Stimulated activated CD4-positive, alpha-beta T cell treated with anti-CD3 and anti-CD28 coated beads, Interleukin-4, amount 100 ng/mL, for 1 hour (primary cell): ENCODE measurements at places on chromosomes 11 and 22.

DNA sequence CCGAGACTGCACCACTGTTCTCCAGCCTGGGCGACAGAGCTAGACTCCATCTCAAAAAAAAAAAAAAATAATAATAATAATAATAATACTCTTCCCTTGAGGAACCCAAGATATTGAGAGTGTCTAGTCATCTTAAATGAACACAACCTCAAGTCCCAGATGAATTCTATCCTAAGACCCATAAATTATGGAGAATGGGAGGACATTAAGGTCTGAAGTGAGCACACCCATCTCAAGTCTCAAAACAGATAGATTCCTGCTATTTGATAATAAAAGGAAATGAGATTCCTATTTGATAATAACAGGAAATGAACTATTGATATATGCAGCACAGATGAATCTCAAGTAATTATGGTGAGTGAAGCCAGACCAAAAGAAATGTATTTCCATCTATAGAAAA lies 51.5 kb downstream of the MAPK1 start:
- no peak for DNase-seq

- no peak for DNase-seq
Observed at GRCh38 chr22:42277988-42278776, 7.7 kb upstream of the TCF20 start.

- no peak for DNase-seq
Observed at GRCh38 chr11:10528121-10528520, 12.9 kb downstream of the RNF141 start.

- no peak for DNase-seq
Observed at GRCh38 chr11:122330279-122330965, 214.4 kb upstream of the BLID start.

- DNase-seq: peak; percentile 21
Observed at GRCh38 chr11:47225552-47226400, 11.0 kb downstream of the DDB2 start.

DNA sequence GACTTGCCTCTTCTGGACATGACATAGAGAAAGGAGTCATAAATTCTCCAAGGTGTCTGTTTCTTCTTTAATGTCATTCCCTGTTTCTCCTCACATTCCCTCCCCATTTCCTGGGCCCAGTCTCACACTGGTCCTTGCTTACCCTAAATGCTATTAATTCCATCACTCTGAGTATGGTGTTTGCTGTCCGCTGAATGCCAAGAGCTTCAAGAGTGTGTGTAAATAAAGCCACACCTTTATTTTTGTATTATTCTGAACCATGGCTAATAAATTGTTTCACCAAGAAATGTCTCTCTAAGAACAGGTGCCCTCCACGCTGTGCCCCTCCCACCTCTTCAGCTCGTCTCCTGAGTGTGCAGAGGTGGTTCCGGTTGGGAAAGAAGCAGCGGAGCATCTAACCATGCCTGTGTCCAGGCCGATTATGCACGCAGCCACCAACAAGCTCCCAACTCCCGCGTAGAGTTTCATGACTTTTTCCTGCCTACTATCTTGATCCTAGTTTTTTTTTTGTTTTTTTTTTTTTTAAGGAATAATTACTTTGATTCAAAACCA lies 8.6 kb downstream of the TMEM121B start:
- no peak for DNase-seq

DNA sequence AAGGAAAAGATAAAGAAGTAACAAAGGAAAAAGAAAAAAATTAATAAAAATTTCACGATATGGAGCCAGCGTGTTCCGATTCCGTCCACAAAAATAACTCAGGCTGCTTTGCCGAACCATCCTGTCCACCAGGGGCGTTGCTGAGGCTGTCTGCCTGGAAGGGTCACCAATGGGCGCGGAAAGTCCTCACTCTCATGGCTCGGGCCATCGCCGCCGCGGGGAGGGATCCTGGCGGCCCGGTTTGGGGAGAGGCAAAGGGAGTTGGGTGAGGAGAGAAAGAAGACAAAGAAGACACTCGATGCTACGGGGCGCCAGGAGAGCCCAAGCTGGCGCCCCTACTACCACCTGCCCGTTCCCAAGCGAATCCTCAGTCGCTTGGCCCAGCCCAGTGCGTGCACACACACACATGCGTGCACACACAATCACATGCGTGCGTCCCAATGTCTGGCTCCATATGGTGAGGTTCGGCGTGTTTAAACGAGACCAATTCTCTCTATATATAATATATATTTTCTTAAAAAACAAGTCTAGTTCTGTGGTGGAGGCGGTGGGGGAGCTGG lies 5.6 kb upstream of the PYGM start:
- DNase-seq: no peak

- no peak for DNase-seq
Observed at GRCh38 chr11:59865031-59865430, 1.3 kb downstream of the TCN1 start.

GRCh38 chr11:85551881-85552280 lies 75.3 kb downstream of the DLG2 start:
- no peak for DNase-seq

GRCh38 chr11:119284344-119285157 lies 32.4 kb downstream of the MCAM start:
- DNase-seq: no peak
